ENCODE measurements at places on chromosomes 6 and 20.

DNA sequence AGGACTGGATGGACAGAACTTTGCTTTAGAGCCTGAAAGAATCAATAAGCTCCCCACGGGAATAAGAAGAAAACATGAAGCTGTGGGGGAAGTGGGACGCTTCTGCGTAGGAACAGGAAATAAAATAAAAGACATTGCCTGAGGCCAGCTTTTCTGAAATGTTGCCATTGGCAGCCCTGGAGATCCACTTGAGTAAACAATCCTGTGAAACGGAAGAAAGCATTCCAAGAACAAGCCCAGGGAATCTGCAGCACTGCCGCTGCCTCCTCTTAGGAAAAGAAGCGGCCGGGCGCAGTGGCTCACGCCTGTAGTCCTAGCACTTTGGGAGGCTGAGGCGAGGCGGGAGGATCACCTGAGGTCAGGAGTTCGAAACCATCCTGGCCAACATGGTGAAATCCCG, 182.3 kb upstream of the RALGAPA2 start:
- no peak for DNase-seq

DNA sequence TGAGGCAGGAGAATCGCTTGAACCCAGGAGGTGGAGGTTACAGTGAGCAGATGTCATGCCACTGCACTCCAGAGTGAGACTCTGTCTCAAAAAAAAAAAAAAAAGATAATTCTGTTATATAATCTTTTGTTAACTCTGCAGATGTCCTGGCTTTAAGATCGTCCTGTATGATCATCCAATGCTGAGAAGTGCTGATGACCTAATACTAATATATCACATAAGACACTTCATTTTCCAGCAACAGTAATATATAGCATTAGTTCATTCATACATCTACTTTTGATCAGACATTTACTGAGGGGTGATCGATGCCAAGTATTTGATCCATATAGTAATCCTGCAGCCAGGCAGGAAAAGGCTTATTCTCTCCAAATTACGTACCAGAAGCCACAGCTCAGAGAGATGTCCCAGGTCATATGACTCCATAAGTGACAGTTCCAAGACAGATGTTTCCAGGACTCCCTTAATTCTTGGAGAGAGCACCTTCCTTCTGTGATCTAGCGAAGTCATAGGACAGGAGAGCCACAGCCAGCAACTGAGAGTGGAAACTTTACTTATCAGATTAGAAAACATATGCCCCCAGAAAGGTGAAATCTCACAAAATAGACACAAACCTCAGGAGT, 60.7 kb downstream of the SHLD1 start:
- DNase-seq = no peak

DNA sequence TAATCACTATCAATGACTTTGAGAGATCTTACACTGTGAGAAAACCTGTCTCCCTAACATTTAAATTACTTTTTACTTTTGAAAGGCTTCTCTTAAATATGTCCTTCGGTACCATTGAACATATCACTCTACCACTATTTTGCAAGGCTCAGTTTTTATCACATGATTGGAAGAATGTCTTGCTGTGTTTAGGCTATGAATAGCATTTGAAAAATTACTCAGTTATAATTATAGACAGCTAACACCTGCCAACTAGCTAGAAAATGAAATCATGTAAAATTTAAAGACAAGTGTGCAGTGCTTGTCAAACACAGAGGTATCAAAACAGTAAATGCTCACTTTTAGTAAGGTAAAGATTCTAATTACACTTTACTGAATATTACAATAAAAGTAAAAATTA, 11.0 kb downstream of the SESN1 start:
- DNase-seq = no peak

- no peak for DNase-seq
Observed at GRCh38 chr20:34320861-34321260, 17.7 kb upstream of the AHCY start.

- no peak for DNase-seq
Observed at GRCh38 chr6:20463396-20463795, 61.7 kb downstream of the E2F3 start.

DNA sequence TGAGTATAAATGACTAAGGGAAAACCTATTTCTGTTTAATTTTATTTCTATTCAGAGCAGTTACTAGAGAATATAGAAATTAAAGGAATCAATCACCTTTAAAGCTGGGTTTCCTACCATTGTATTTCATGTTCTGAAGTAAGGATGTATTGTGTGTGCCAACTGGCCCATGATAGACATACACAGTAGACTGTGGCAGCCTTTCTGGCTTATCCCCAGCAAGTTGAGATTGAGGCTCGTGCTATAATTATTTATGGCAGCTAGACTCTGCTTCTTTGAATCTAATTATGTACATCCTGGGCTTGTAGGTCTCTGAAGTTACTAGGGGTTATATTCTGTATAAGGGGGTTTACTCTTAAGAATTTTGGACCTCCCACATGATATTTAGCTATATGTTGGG, 44.4 kb downstream of the ZNF292 start:
- DNase-seq = no peak

DNA sequence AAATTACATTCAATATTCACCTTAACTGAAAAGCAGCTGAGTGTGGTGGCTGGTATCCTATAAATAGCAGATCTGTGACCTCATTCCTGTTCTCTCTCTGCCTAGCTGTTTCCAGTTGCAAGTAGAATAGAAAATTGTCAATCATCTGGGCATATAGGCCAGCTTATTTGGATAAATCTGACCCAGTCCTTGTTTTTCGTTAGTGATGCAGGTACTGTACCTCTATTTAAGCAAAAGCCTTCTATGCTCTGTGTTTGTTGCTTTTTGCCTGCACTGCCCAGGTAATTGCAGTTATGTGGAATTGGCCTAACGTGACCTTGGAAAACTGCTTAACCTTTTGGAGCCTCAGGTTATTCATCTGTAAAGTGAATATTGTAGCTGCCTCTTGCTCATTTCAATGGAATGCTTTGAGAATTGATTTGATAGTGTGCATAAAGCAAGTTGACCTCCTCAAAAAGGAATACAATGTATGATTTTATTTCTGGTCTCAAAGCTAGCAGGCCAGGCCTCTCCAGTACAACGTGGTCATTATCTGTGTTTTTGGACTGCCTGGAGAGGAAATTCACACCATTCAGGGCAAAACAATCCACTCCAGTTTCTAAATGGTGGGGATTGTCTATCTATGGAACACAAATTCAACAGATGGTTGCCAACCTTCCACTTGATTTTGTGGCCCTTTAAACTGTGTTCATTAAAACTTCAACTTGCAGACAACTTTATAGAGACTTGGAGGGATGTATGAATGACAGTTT, 508.7 kb upstream of the CITED2 start:
- peak; percentile 31 for DNase-seq

GRCh38 chr6:148969603-148970061, 222.8 kb downstream of the UST start:
- peak; percentile 88 for DNase-seq

GRCh38 chr6:105294129-105294528, 108.8 kb downstream of the PREP start:
- DNase-seq = no peak

DNA sequence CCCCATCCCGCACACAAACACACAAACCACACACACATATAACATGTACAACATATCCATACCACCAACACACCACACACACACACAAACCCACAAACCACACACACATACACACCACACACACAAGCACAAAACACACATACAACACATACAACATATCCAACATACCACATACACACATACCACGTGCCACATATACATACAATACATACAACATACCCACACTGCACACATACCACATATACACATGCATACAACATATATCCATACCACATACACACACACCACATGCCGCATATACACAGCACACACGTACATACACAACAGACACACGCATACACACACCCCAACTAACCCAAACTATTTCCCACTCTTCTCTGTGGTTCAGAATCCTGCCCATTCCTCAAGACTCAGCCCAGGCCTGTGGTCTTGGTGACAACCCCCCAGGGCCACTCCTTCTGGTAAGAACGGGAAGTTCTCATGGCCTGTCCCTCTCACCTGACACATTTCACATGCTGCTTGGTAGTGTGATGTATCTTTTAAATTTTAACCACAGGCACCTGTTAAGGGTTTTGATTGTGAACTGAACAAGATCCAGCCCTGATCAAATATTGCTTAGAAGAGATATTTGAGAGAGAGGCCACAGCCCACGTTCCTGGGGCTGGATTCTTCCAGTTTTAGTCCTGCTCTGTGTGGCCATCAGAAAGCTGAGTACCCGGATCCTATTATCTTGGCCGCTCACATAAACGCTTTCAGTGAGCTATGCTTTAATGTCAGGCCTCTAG, 55.9 kb upstream of the KCNK16 start:
- no peak for DNase-seq

- no peak for DNase-seq
Observed at GRCh38 chr20:38548356-38549083, 32.5 kb upstream of the ADIG start.

- no peak for DNase-seq
Observed at GRCh38 chr20:15619341-15619740, 953.9 kb downstream of the KIF16B start.

DNA sequence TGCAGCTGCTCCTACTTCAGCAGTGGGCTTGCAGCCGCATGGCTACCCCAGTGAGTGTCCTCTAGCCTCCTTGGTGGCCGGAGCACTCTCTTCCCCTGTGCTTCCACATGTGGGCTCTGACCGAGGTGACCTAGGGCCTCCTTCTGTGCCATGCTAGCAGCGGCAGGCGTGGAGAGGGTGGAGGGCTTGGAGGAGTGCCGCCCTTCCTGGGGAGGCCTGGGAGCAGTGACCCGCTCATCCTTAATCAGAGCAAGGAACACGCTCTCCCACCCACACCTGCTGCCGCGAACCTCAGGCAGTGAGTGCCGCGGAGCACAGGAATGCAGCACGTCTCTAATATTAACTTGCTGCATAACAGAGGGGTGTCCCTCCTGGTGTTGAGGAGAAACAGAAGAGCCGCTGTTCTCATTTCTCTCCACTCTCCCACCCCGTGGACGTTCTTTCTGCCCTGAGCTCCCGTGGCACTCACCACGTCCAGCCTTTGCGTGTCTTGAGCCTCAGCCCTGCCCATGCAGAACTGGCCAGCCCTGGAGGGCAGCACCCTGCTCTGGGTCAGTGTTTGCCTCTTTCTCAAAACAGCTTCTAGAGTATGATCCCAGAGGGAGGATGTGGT, 31.9 kb downstream of the DUSP22 start:
- no peak for DNase-seq

GRCh38 chr6:111997078-111997852, 56.6 kb upstream of the CCN6 start:
- DNase-seq = peak; percentile 88

DNA sequence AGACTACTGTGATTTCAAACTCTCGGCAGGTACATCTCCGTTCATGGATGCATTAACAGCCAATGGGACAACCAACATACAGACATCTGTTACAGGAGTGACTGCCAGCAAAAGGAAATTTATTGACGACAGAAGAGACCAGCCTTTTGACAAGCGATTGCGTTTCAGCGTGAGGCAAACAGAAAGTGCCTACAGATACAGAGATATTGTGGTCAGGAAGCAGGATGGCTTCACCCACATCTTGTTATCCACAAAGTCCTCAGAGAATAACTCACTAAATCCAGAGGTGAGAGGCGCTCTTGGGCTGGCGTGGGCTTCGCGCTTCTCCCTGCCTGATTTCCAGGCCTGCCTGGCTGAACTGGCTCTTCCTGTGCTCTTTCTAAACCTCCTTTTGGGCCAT, 68.4 kb downstream of the RPP40 start:
- DNase-seq = no peak

GRCh38 chr6:167711211-167711610, 115.5 kb upstream of the AFDN start:
- no peak for DNase-seq

DNA sequence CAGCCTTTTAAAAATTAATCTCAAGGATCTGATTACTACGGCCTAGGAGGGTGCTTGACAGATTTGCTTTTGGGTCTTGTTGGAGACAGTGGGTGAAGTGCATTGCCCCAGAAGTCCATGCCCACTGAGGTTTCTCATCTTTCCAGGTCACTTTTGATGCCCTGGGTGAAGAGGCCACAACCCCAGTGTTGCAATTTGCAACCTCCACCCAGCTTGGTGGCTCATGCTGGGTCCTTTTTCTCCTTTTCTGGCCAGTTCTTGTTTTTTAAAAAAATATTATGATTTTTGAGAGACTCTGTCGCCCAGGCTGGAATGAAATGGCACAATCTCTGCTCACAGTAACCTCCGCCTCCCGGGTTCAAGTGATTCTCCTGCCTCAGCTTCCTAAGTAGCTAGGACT, 9.4 kb downstream of the STX11 start:
- DNase-seq = no peak

- peak; percentile 16 for DNase-seq
Observed at GRCh38 chr6:9138936-9139335, 703.6 kb upstream of the SLC35B3 start.

GRCh38 chr6:52546192-52546591, 30.7 kb downstream of the TRAM2 start:
- DNase-seq = no peak

GRCh38 chr20:46671866-46672542, 17.2 kb downstream of the TP53RK start:
- no peak for DNase-seq

GRCh38 chr6:140463312-140463710, 1088.9 kb upstream of the CITED2 start:
- no peak for DNase-seq

- no peak for DNase-seq
Observed at GRCh38 chr6:7132398-7133035, 24.8 kb downstream of the RREB1 start.

- DNase-seq = no peak
Observed at GRCh38 chr6:142289687-142290086, 12.1 kb upstream of the ADGRG6 start.

DNA sequence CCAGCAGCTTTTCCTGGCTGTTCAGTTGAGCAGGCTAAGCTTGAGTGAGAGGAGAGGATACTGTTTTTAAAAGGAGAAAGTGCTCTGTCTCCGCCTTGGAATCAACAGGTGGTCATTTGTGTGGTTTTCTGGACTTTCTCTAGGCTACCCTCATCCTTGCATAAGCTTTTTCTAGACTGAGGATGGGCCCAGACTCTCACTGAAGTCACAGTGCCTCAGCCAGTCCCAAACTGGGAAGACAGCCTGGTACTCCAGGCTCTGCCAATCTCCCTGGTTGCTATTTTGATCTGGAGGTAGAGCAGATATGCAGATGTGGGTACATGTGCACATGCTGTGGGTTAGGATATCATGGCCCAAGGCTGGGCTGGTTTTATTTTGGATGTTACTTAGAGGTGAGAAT, 7.0 kb downstream of the SCUBE3 start:
- no peak for DNase-seq

- peak; percentile 73 for DNase-seq
Observed at GRCh38 chr6:81950877-81951276, 198.4 kb upstream of the TENT5A start.

DNA sequence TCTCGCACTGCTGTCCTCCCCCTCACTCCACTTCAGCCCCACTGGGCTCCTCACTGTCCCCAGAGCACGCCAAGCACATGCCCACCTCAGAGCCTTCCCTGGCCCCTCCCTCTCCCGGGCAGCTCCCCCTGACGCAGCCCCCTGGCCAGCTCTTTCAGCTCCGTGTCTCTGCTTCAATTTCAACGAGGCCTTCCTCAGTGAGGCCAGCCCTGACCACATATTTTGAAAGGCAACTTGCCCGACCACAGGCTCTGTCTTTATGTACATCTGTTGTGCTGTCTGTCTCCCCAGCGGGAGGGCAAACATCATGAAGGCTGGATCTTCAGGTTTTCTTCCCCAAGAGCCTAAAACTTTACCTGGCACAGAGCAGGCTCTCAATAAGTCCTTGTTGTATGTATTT, 44.6 kb downstream of the JPH2 start:
- DNase-seq = peak; percentile 16

GRCh38 chr6:5766260-5766659, 240.5 kb downstream of the NRN1 start:
- DNase-seq = no peak

GRCh38 chr20:51643390-51643789, 100.9 kb upstream of the NFATC2 start:
- DNase-seq = no peak
